ENCODE measurements at places on chromosomes 6 and 20.

DNA sequence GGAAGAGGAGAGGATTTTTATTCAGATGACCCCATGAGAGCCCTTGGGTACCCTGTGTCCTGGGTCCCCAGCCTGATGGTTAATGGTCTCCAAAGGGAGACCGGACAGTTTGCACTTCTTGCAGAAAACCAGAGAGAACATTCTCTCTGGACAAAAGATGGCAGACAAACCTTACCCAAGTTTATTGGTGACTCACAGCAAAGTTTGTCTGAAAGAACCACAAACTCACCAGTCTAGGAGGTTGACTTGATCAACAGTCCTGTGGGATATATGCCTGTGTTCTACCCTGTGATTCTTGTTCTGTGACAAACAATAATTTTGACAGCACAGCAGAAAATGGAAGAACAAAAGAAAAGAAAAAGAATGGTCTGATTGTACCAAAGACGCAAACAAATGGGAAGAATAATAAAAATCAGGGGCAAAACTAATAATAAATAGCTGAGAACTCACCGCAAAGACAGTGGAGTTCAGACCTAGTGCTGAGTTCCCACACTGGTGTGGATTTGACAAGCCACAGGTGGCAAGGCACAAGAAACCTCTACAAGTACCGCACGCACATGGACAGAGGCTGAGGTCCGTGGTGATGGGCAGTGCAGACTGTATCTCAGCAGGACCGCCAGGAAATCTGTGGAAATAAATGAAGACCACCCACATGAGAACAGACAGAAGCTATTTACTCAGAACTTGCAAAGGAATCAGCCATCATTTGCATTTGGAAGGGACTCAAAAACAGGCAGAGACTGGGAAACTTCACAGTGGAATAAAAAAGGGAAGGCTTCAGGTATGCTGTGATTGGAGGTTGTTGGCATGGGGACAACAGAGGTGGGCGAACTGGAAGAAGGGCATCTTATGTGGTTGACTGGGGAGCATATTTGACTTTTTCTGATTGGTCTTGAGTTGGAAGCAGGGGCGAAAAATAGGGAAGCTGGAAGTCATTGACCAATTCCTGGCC, 246.3 kb upstream of the RNF24 start:
- no peak for DNase-seq

DNA sequence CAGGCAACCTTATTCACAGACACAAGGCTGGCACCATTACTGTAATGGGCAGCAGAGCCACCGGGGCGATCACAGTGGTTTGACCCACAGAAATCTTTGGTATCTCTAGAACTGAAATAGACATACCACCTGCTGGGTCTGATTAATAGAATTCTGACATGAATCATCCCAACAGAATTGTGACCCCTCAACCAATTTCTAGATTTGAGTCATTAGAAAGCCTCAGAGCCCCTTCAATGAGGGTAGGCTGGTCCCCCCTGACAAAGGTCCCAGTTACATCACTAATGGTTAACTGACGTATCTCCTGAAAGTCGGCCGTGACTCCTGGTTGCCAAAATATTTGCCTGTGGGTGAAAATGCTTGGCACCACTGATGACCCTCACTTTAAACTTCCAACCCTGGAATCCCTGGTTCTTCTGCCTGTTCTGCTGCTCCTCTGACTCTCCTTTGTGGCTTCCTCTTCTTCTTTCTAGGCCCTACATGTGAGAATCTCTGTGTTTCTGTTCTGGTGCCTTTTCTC, 124.9 kb upstream of the ARID1B start:
- no peak for DNase-seq

GRCh38 chr6:135901774-135902524, 50.4 kb downstream of the PDE7B start:
- DNase-seq: no peak

DNA sequence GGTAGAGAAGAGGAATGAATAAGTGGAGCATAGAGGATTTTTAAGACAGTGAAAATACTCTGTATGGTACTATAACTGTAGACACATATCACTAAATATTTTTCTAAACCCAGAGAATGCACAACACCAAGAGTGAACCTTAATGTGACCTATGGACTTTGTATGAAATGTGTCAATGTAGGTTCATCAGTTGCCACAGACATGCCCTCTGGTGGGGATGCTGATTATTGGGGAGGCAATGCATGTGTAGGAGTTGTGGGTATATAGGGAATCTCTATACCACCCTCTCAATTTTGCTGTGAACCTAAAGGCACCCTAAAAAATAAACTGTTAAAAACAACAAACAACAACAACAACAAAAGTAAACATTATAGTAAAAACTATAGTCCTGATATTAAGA, 293.7 kb downstream of the RNF144B start:
- DNase-seq: no peak

DNA sequence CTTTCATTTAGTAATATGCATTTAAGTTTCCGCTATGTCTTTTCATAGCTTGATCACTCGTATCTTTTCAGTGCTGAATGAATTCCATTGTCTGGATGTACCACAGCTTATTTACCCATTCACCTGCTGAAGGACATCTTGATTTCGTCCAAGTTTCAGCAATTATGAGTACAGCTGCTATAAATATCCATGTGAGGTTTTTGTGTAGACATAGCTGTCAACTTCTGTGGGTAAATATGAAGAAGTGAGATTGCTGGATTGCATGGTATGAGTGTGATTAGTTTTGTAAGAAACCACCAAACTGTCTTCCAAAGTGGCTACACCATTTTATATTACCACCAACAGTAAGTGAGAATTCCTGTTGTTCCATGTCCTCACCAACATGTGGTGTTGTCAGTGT, 79.2 kb upstream of the STMND1 start:
- no peak for DNase-seq

Measured in CD4-positive, alpha-beta T cell treated with Interleukin-4 for 1 hour (primary cell).